ENCODE measurements at places on chromosomes 3 and 15.

DNA sequence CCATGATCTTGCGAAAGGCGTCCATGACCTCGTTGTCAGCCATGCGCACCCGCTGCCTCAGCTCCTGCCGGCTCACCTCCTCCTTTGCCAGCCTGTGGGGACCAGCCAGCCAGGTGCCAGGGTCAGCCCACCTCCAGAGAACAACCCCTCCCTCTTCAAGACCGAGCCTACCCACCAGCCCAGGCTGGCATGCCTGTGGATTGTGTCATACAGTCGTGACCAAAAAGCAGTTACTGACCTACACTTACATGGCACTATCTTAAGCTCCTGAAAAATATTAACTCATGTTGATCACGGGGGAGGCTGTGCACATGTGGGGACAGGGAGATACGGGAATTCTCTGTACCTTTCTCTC, 10.7 kb upstream of the CAMK1 start:
- DNase-seq = no peak

DNA sequence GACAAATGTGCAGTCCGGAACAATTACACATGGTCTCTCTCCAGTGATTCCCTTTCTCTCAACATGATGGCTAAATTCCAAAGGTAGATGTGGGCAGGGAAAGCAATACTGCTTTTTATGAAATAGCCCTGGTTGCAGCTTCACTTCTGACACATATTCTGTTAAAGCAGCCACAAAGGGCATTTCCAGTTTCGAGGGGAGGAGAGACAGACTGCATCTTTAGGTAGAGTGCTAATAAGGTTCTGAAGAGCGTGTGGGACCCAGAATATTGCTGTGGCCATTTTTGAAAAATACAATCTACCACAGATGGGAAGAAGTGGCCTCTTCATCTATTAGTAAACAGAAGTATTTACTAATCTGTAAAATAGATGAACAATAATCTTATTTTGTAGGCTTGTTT, 139.3 kb upstream of the PEX5L start:
- no peak for DNase-seq

- DNase-seq = no peak
These were observed 3.1 kb downstream of the RCCD1 start for GRCh38 chr15:90957791-90958190.

DNA sequence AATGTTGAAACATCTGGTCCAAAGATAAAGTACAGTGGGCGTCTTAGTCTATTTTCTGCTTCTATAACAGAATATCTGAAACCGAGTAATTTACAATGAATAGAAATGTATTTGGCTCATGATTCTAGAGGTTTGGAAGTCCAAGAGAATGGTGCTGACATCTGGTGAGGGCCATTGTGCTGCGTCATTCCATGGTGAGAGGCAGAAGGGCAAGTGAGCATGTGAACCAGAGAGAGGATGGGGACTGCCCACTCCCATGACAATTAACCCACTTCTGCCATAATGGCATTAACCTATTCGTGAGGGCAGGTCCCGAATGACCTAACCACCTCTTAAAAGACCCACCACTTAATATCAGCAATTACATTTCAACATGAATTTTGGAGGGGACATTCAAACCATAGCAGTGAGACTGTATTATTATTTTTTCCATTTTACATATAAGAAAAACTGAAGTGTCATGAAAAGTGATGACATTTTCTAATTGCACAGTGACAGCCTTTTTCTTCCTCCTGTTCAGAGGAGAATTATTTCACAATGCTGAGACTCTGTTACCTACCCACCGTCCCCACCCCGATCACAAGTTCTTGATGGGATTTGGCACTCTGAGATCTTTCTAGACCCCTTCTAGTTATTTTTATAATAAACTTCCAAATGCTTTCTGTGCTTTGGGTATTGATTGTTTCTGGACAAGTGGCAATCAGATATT, 238.8 kb downstream of the RPLP1 start:
- no peak for DNase-seq

DNA sequence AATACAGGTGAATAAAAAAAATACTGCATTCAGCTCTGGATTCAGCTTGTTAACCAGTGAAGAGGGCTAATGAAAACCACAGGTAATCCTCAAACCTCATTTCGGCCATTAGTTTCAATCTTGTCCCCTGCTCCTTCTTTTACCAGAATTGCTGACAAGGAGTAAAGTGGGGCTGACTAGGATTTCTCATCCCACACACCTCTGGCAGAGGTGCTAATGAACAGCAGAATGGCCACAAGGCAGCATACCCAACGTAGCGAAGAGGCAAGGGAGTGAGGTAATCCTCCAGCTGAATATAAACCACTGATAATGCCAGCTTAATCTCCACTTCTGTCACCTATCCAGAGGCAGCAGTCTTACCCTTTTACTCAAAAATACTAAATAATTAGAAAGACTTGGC, 248.8 kb upstream of the CDIN1 start:
- DNase-seq = no peak

- DNase-seq = no peak
These were observed 231.8 kb upstream of the TPRG1 start for GRCh38 chr3:188939814-188940572.
